ENCODE measurements at places on chromosomes 13 and 19.

- no peak for DNase-seq
These were observed 8.1 kb downstream of the RINL start for GRCh38 chr19:38869836-38870607.

- DNase-seq: no peak
These were observed 4.8 kb downstream of the PGLYRP1 start for GRCh38 chr19:46017874-46018675.

GRCh38 chr19:11418549-11419506 is at the start of gene RGL3:
RGL3 (minus strand) TSS chr19:11419314; CDS start chr19:11419278, 36 bp downstream.
- DNase-seq: peak; percentile 95

DNA sequence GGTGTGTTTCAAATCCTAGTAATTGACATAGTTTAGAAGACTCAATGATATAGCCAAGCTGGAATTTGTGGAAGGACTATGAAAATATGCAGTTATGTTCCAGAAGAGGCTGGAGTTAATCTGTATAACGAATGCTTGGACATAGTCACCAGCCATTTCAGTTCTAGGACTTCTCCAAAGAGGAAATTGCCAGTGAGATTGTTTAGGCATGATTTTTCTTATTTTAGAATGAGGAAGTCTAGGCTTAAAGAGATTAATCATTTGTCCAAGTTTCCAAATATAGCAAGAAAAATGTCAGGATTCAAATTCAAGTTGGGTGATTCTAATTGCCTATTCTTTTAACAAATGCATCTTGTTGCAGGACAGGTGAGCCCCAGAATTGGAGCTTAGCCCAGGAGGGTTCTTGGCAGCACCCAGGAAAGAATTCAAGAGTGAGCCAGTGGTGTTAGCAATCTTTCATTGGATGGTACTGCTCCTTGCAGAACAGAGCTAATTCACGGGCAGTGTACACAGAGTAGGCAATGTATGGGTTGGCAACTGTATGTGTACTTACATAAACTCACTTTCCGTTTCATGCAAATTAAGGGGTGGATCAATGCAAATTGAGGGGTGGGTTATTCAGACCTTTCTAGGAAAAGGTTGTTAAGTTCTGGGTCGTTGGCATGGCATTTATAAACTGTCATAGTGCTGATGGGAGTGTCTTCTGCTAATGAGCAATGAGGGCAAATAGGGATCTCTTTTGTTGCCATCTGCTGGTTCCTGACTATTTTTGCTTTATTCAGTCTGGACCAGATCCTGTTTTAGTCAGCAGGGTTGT is 763.1 kb upstream of the SLITRK1 start:
- DNase-seq: peak; percentile 27

- DNase-seq: peak; percentile 69
These were observed 6.8 kb downstream of the ELL start for GRCh38 chr19:18514800-18515682.

- DNase-seq: no peak
These were observed 59.6 kb downstream of the COL4A2 start for GRCh38 chr13:110366733-110367132.

DNA sequence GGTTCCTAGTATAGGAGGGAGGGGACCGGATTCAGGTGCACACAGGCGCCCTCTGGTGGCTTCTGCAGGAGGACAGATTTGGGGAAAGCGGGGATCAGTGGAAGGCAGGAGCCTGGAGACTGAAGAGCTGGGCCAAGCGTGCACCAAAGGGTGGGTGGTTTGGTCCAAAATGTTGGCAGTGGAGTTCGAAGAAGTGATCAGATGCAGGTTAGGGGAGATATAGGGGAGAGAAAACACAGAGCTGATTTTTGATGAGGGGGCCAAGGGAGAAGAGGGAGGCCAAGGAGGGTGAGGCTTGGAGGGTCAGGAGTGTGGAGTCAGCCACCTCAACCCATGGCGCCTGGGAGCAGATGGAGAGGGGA is 6.8 kb upstream of the CARM1 start:
- DNase-seq: peak; percentile 76

DNA sequence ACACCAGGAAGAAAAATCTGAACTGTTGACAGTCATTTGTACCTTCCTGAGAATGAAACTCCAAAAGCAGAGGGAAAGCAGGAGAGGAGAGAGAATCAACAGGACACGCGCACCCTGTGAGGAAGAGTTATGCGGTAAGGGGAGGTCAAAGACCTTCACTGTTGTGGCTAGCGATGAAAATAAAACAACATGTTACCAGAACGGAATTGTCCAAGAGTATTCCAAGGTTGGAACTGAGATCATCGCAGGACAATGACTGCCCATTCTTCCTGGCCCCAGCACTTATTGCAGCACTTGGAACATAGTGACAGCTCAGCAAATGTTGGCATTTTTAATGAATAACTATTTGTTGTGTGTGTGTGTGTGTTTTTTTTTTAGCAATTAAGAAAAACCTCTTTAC is 176.0 kb upstream of the TSC22D1 start:
- DNase-seq: no peak

DNA sequence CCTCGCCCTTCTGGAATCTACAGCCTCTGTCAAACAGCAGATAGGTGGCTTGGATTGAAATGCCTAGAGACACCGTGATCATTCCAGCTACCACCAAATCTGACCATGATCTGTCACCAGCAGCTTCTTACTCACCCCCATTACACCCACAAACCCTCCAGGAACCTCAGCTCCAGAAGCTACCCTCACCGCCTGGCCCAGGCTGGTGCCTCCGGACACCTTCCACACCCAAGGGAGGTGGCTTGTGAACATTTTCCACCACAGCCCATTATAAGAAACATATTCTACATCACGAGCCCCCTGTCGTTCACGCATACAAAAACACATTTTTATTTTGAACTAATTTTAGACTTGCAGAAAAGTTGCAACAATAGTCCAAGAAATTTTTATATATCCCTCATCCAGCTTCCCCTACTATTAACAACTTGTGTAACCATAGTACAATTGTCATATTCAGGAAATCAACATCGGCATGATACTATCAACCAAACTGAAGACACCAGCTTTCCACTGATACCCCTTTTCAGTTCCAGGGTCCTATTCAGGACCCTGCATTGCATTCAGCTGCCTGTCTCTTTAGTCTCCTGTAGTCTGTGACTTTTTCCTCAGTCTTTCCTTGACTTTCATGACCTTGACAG is 15.4 kb upstream of the UBE2L5 start:
- no peak for DNase-seq

- no peak for DNase-seq
These were observed at the start of gene TJP3 for GRCh38 chr19:3708207-3708931. TJP3 (plus strand) TSS chr19:3708384; CDS start chr19:3728433, 20,049 bp downstream.

GRCh38 chr19:42185277-42185676 is 32.2 kb downstream of the DEDD2 start:
- no peak for DNase-seq

DNA sequence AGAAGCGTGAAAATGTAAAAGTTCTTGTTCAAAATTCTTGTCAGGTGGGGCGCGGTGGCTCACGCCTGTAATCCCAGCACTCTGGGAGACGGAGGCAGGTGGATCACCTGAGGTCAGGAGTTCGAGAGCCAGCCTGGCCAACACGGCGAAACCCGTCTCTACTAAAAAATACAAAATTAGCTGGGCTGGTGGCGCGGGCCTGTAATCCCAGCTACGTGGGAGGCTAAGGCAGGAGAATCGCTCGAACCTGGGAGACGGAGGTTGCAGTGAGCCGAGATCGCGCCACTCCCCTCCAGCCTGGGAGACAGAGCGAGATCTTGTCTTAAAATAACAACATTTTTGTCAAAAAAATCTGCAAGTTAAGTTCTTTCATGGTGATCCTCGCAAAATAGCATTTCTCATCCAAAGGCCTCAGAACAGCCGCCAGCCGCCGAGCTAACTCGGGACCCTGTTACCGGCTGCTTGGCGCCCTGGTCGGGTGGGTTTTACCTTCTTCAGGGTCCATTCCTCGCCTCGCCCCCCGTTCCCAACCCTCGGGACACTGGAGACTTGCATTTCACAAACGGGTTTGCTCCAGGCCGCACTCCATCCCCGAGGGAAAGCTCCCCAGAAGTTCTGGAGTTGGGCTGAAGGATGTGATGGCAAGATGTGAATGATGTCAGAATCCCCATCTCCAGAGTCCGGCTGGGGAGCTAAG is 1.6 kb downstream of the LATS2 start:
- DNase-seq: no peak

- no peak for DNase-seq
These were observed 273.8 kb downstream of the LIG4 start for GRCh38 chr13:107941345-107942029.

DNA sequence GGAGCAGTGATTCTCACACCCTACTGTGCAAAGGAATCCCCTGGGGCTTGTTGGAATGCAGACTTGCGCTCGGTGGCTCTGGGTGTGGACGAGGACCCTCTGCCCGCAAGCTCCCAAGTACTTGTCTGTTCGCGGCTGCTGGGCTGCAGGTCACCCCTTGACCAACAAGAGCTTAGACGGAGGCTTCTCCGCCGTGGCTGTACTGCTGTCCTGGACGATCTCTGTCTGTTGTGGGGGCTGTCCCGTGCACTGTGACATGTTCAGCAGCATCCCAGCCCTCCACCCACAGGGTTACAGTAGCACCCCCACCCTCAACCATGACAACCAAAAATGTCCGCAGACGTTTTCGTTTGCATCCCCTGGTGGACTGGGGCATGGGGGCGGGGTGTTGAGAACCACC is 22.9 kb upstream of the SLC15A1 start:
- no peak for DNase-seq

DNA sequence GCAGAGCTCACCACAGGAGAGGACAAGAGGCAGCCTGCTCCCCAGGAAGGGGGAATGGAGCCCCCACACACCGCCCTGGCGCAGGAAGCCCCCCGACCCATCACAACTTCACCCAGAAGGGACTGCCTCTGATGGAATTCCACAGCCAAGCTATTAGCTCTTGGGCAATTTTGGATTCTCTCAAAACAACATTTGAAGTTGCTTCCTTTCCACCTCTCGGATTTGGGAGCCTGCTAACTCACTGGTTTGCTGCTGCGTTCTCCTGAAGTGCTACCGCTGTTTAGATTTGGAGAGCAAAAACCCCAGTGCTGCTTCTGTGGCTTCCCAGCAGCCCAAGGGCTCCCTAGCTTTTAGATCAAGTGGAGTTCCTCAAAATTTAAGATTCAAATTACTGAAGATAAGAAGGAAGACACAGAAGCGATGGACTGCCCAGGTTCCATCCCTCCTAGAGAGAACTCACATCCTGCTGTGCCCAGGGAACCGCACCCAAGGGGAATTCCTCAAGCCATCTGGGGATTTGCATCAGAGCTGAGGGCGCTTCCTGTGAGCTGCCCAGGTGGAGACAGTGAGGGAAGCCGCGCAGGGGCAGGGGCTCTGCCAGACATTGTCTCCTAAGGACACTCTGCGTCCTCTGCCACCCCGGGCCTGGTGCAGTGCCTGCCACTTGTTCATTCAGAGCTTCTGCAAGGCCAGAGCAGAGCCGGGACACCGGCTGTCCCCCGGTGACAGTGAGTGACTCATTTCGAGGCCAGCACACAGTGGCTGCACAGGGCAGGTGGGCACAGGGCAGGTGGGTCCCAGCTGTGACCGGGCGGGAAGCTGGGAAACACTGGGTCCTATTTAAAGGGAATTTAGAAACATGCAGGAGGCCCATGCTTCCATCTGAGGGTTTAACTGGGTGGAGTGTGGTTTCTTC is 45.5 kb downstream of the COL4A1 start:
- no peak for DNase-seq

Measured in NCI-H146 (cell line).